Endothelial cell of coronary artery (primary cell): ENCODE measurements at places on chromosomes 4 and X. TPM values are rescaled to one million over a fixed set of nuclear protein-coding genes. Genes with fewer than 3 reads are reported as not detected.

Gene PPARGC1A
- not detected in 2 replicates for total RNA-seq

Gene KIF4A
- total RNA-seq, result 8.4 and 17.8 TPM in 2 replicates

Gene HTN1
- total RNA-seq, result not detected in 2 replicates

Gene CYTL1
- 30.6 and 109 TPM in 2 replicates for total RNA-seq

Gene MSX1
- total RNA-seq, result 3.5 and 3.6 TPM in 2 replicates

Gene TMSB15A
- total RNA-seq, result 0.75 and 2.8 TPM in 2 replicates

Gene C4orf51
- not detected in 2 replicates for total RNA-seq

Gene ERAS
- not detected in 2 replicates for total RNA-seq

Gene PPP1R2C
- not detected in 2 replicates for total RNA-seq
